ENCODE measurements at places on chromosomes 16 and 17.

GRCh38 chr16:47904691-47905090, 251.1 kb downstream of the ABCC12 start:
- DNase-seq: no peak

DNA sequence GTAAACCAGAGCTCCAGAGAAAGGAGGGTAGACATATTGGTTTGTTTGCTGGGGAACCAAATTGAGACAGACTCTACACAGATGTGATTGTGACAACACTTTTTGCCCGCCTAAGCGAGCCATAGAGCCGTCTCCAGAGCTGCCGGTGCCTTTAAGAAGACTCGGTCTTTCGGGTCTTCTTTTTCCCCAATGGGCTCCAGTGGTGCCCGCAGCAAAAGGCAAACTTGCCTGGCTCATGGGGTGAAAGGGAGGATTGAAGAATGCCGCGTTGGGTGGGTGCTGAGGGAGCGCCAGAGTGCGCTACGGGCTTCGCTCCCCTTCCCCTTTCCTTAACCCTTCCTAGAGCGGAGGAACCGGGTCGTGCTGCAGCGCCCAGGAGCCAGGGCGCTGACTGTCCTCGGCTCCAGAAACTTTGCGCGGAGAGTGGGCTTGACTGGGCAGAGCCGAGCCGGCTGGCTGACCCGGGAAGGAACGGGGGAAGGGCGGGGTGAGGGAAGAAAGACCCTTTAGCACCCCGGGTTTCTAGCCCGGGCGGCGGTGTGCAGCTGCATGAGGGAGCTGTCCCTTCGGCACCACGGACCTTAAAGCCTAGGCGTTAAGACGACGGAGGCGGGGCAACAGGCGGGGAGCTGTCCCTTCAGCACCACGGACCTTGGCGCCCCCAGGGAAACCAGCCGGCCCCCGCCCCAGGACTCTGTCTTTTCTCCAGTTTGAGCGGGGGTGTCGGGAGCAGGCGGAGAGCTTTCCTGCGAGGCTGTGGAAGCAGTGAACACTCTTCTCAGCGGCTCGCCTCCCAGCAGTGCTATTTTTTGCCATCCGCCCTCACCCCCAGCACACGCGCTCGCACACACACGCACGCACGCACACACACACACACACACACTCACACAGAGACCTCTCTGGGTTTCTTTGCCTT, at the start of gene CACNG3:
Gene CACNG3 (plus strand): TSS at position 880 of the 916 bp plus-strand sequence. CDS start 420 bp downstream, outside the sequence.
- peak; percentile 19 for DNase-seq

DNA sequence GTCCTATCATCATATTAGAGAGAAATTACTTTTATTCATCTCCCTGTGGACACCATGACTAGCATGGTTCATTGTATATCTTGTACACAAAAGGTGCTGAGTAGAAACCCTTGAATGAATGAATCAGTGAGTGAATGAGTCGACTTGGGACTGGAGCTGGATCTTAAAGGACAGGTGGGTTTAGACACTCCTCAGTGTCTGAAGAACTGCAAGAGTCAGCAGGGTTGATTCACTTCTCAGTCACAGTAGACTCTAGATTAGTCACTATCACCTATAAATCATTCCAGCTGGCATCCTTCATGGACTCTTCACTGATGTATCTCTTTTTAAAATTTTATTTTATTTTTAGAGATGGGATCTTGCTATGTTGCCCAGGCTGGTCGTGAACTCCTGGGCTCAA, 30.1 kb upstream of the PMFBP1 start:
- DNase-seq: no peak

GRCh38 chr17:76407509-76407908, 23.1 kb downstream of the SPHK1 start:
- DNase-seq: no peak

- DNase-seq: no peak
These were observed 49.7 kb downstream of the NTN1 start for GRCh38 chr17:9071016-9071415.

DNA sequence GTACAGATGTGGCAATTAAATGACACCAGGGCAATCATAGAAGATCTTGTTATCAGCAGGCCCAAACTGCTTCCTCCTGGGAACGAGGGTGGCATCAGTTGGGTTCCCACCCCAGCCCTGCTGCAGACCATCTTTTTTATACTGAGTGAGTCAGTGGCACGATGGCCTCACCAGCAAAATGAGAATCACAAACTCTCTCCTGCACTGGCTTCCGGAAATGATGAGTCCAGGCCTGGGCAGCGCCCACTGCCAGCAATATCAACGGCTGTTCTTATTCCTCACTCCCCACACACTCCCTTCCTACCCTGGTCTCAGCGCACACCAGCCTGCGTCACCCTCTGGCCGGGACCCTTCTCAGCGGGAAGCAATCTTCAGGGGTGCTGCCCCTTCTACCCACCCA, 340.3 kb downstream of the FOXL1 start:
- no peak for DNase-seq

- no peak for DNase-seq
These were observed 13.1 kb downstream of the FMNL1 start for GRCh38 chr17:45234641-45235415.

GRCh38 chr16:81754858-81755257, 24.2 kb upstream of the PLCG2 start:
- DNase-seq: no peak

GRCh38 chr16:67845291-67846062, 1.3 kb upstream of the NUTF2 start:
- no peak for DNase-seq

DNA sequence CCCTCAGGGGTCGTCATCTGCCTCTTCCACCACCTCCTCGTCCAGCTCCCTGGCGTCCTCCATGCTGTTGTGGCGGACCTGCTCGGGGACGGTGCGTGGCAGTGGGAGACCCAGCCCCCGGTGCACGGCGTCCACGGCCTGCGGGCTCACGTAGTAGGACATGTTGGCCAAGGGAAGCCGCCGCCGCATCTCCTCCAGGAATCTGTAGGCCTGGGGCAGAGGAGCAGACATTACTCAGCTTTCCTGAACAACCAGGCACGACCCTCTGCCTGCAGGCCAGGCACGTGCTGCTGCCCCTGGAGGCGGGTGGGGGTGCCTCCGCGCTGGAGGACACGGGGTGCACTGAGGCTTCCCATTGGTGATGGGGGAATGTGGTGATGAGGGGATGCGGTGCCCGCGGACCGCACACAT, 17.8 kb downstream of the TELO2 start:
- DNase-seq: no peak

DNA sequence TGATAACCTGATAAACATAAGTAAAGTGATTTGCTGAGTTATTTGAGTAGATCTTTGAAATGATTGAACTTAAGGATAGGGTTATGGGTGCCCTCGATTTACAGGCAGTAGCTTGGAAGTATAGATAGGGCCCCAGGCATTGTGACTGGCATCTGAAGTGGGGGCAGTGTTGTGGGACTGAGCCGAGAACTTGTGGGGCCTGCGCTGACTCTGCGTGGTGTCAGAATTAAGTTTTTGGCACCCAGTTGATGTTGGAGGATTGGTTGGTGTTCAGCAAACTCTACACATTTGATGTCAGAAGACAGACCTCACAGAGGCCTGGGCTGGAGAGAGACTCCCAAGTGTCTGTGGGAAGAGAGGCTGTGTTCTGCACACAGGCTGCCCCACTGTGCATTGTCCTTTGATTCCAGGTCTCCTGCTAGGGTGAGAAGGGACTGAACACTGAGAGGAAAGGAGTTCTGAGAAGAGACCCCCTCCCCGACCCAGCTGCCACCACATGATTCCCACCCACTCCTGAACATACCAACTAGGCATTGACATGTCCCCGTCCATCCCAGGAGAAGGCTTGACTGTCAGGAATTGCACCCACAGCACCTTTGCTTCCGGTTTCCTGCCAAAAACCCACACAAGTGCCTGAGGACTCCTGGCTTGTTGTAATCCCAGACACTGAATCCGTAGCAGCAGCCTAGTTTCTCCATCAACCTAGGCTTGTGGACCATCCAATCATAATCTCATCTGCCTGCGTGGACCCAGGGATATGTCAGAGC, 4.5 kb downstream of the ZNF267 start:
- DNase-seq: no peak

- no peak for DNase-seq
These were observed 5.9 kb upstream of the UBE2O start for GRCh38 chr17:76458580-76459490.

- DNase-seq: no peak
These were observed 313.3 kb upstream of the HSBP1 start for GRCh38 chr16:83494459-83494858.

DNA sequence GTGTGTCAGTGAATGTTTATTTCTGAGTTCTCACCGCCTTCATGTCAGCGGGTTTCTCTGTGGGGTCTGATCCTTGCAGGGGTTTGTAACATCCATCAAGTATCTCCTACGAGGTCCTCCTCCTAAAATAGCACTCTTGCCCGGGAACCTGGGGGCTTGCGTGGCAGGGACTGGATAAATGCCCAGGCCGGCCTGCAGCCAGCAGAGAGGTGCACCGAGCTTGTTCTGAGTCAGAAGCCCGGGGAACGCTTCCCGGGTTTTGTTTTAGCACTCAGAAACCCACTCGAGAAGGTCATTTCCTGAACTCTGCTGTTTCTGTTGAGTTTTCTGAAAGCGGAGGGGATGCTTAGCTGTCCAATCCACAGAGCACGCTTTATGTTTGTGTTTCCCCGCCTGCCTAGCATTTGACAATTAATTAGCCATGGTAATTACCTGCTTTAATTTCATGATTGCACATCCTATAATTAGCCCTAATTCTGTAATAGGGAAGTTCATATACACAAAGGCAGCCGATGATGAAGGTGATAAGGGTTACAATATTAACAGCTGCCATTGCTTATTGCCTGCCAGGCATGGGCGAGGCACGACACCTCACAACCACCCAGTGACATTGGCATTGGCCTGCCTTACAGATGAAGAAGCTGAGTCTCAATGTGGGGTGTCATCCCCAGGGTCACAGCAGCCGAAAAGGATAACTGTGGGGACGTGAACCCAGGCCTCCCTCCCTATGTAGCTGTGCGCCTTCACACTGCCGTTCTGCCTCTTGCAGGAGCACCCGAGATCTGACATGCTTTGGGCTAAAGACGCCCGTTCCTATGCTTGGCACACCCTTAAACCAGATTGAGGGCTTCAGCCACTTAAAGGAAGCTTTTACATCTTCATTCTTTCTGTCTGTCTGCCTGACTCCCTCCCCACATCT, 333.1 kb downstream of the CPPED1 start:
- no peak for DNase-seq

DNA sequence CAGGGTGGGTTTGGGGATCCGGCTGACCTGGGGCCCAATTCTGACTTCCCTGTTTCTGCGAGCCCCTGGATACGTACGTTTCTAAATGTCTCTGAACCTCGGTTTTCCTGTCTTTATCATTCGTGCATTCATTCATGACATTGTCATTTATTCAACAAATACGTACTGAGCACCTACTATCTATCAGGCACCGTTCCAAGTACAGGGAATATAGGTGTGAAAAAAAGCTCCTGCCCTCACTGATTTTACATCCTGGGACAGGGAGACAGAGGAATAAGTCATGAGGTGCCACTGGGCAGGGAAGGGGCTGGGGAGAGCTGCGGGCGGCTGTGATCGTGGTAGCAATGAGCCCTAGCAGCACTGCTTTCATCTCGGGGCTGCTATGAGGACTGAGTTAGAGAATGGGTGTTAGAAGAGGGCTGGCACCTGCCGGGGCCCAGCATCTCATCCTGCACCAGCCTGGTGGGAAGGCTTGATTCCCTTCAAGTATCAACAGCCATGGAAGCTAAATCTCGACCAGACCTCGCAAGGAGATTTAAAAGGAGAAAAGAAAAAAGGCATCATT, 88.3 kb upstream of the DNAH17 start:
- no peak for DNase-seq

GRCh38 chr17:60269417-60269816, 119.6 kb downstream of the CA4 start:
- no peak for DNase-seq

GRCh38 chr16:4876646-4877379, 29.5 kb downstream of the UBN1 start:
- no peak for DNase-seq

GRCh38 chr16:57672824-57673223, 4.7 kb downstream of the ADGRG3 start:
- no peak for DNase-seq

- no peak for DNase-seq
These were observed 88.2 kb upstream of the FA2H start for GRCh38 chr16:74862743-74863244.

DNA sequence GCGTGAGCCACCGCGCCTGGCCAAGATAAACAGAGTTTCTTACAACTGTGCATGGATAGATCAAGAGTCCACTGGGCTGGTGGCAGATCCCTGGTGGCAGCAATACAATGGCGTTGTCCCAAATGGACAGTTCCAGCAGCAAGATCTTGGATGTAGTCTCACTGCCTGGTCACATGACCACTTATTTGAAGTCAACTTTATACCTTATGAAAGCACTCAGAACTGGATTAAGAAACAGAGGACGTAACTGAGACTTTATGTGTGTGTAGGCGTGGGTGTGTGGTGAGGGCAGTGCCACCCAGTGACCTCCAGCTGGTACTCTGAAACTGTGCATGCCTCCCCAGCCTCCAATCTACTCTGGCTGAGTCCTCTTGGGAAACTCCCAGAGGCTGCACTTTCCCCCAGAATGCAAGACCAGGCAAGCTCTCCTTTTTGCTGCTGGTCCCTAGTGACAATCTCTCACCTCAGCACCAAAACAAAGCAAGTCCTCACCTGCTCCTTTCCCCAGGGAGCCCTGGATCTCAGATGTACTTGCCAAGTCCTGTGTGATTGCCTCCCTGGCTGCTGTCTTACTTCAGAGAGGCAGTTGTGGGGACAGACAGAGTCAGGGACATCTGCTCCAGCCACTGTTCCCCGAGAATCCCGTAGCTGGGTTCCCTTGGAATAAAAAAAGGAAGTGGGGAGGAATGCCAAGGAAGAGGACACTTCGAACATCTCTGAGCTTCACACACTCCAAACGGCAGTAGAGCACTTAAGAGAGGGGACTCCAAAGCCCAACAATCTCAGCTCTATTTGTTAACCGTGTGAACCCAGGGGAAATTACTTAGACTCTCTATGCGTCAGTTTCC, 11.7 kb upstream of the ST6GALNAC2 start:
- no peak for DNase-seq

DNA sequence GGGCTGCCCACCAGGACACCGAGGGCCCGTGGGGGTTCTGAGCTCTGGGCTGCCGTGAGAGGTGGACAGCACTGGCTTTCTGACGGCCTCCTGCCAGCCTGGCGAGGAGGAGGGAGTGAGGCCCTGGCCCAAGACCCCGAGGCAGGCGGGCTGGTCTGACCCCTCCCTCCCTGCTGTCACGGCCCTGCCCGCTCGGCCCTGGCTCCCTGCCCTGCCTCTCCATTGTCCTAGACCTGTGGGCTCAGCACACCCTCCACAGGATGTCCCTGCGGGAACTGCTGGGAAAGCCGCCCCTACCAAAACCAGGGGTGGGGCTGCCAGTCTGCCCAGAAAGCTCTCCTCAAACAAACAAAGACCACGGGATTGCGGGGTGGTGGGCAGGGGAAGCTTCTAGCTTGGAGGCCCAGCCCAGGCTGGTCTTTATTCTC, 20.7 kb downstream of the SPNS2 start:
- DNase-seq: no peak

DNA sequence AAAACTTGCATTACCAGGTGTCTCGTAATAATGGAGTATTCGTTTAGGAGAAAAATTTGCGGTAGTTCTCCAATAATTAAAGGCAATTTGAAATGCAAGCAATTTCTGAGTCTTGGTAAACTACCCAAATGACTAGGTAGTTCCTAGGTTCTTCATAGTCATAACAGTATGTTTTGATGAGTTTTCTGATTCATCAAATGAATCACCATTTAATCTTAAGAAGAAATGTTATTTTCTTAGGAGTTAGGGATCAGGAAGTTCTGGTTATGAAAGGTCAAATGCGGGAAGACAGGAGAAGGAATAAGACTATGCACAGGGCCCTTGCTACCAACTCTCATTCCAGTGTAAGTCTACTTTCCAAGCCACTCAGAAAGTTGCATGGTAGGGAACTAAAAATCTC, 221.5 kb upstream of the SOX9 start:
- DNase-seq: no peak

Measured in activated CD4-positive, alpha-beta T cell treated with anti-CD3 and anti-CD28 coated beads, Interleukin-2, amount 50 U/mL, for 4 hours (primary cell).